Mesenteric fat pad (tissue), 1 donor: ENCODE measurements at places on chromosomes 12 and 14. TPM values are rescaled to one million over a fixed set of nuclear protein-coding genes. Genes with fewer than 3 reads are reported as not detected.

DNA sequence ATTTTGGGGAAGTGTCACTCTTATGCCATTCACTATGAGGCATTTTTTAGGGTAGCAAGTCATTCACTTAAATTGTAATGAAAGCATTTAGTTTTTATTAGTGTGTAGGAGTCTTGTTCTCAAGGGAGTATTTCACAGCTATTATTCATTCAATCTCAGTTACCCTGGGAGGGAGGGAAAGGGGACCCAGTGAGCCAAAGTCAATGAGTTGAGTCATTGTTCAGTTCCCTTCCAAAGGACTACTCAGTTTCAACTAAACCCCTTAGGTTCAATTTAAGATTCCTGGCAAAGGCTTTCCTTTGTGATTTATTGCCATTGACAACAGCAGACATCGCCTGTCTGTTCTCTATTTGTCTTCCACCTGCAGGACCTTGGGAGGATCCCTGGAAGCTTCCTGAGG is 29.3 kb upstream of the RASSF8 start:
- DNase-seq, result no peak

DNA sequence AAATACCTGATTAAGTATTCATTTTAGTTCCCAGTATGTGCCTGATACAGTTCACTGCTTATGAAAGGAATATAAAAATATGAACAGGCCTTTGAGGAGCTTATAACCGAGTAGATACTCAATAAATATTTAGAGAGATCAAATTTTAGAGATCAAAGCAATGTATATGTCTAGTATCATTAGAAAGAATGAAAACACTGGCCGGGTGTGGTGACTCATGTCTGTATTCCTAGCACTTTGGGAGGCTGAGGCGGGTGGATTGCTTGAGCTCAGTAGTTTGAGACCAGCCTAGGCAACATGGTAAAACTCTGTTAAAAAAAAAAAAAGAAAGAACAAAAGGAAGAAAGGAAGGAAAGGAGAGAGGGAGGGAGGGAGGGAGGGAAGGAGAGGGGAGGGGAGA is 113.2 kb upstream of the EEA1 start:
- no peak for DNase-seq

DNA sequence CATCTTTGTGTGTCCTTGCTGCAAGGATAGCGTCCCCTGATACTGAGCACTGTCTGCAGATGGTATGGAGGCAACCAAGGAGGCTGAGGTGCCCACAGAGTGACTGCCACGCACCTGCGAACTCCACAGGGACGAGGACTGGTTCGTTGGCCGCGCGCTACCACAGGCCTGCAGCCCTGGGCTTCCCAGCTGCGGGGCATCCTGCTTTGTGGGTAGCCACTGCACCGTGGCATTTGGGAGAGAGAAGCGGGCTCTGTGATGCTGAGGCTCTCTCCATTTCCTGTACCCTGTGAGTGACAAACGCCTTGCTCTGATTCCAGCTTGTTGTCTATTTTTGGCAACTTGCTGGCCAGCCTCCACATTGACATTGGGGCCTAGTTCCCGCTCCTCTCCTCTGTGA is 76.3 kb downstream of the SLC15A4 start:
- peak; percentile 75 for DNase-seq

GRCh38 chr12:70692681-70693288 is 55.6 kb upstream of the PTPRB start:
- no peak for DNase-seq

GRCh38 chr12:102730996-102731395 is 186.0 kb downstream of the PAH start:
- DNase-seq, result no peak

GRCh38 chr14:69574263-69574953 is at the start of gene CCDC177:
Gene CCDC177 (minus strand): TSS chr14:69574871. CDS start chr14:69573622, 1,249 bp downstream.
- DNase-seq, result no peak

GRCh38 chr12:89525305-89525823 is 483 bp downstream of the POC1B start:
- no peak for DNase-seq

DNA sequence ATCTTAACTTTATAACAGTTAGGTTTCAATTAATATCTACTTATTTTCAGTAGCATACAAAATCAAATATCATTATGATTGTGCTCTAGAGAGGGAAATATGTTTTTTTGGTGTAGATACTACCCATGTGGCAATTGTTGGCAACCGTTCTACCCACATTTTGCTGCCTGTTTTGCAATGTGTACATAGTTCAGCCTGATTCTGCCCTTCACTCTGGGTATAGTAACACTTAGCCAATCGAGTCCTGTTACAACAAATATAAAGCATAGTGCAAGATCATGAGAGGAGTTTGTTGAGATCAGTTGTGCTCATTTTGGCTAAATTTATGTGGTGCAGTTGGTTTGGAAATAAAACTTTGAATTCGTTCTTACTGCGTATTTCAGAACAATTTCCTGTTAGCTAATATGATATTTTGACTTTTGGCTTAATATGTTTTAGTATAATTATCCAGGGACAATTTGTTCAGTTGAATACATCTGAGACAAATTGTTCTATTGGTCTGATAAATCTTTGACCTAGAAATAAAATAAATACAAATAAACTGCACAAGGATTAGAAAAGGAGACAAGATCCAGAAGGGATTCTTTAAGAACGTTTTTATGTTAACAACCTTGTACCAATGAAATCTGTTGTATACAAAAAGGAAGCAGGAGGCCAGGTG is 76.9 kb downstream of the ATF7IP start:
- DNase-seq, result no peak

DNA sequence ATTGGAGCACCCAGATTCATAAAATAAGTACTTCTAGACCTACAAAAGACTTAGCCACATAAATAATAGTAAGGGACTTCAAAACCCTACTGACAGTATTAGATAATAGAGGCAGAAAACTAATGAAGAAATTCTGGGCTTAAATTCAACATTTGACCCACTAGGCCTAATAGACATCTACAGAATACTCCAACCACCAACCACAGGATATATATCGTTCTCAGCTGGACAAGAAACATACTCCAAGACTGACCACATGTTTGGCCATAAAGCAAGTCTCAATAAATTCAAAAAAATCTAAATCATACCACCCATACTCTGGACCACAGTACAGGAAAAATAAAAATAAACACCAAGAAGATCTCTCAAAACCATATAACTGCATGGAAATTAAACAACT is 113.8 kb upstream of the CCDC175 start:
- no peak for DNase-seq

DNA sequence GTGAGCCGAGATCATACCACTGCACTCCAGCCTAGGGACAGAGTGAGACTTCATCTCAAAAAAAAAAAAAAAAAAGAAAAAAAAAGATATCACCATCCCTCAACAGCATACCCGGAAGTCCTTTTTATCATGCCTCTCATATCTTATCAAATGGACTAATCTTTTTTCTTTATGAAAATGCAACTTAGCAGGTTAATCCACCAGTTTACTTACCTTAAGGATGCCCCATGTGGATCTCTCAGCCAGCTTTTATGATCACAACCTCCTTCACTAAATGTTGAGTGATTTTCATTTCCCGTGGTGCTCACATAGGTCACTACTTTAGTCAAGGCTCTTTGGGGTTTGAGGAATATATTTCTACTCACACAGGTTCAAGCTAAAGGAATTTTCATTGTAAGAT is 248.8 kb upstream of the TBX3 start:
- no peak for DNase-seq

DNA sequence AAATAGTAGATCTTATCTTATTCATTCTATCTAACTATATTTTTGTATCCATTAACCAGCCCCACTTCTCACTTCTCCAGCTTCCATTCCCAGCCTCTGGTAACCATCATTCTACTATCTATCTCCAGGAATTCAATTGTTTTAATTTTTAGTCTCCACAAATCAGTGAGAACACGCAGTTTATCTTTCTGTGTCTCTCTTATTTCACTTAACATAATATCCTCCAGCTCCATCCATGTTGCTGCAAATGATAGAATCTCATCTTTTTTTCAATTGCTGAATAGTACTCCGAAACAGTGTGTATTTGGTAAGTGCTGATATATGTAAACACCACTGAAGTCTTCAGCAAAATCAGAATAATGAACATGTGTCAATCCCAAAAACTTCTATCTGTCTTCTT is 587.2 kb upstream of the ATP2B1 start:
- DNase-seq, result no peak

- DNase-seq, result no peak
Observed at GRCh38 chr12:75856235-75856634, 175.3 kb downstream of the PHLDA1 start.

- no peak for DNase-seq
Observed at GRCh38 chr12:61414470-61414869, 845.7 kb upstream of the USP15 start.

DNA sequence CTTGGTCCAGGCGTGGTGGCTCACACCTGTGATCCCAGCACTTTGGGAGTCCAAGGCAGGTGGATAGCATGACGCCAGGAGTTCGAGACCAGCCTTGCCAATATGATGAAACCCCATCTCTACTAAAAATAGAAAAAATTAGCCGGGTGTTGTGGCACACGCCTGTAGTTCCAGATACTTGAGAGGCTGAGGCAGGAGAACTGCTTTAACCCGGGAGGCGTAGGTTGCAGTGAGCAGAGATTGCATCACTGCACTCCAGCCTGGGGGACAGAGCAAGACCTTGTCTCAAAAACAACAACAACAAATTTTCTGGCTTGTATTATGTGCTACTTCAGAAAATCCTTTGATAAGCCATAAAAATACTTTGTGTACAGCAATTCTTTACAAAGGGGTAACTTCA is 41.1 kb downstream of the LARP4 start:
- DNase-seq, result no peak

GRCh38 chr14:53619691-53620231 is 336.9 kb downstream of the BMP4 start:
- no peak for DNase-seq

DNA sequence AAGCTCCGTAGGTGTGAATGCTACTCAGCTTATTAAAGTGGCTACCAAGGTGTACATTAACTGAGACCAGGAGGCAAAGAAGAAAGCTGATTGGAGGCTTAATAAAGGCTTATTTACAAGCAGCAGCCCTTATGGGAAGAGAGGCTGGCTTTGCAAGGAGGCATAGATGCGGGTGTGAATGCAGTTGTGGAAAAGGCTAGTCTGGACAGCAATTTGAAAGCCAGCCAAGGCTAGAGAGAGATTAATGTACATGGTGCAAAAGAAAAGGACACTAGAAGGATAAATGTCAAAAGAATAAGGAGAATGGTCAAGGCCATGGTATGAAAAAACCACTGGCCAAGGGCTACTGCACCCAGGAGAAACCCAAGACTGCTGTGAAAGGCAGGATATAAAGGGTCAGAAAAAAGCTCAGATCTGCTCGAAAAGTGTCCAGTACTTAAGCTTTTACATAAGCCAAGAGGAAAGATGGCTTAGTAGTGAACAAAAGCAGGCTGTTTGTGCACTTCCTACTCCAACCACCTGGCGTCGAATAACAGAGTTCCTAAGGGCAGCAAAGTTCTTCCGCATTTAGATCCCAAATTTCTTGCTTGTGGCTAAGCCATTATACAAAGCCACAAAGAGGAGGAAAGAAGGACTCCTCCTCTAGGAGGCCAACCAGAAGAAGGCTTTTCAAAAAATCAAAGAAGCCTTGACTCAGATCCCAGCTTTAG is 24.0 kb downstream of the KLRK1 start:
- no peak for DNase-seq

- no peak for DNase-seq
Observed at GRCh38 chr14:26522967-26523366, 74.9 kb downstream of the NOVA1 start.

GRCh38 chr14:71119832-71120231 is 212.6 kb downstream of the PCNX1 start:
- no peak for DNase-seq

- no peak for DNase-seq
Observed at GRCh38 chr12:104566244-104566993, 109.7 kb downstream of the CHST11 start.

GRCh38 chr12:39606712-39607423 is 12.7 kb downstream of the ABCD2 start:
- no peak for DNase-seq

- DNase-seq, result no peak
Observed at GRCh38 chr12:78732481-78732880, 132.1 kb upstream of the SYT1 start.

- DNase-seq, result no peak
Observed at GRCh38 chr12:61356485-61356884, 903.7 kb upstream of the USP15 start.

- no peak for DNase-seq
Observed at GRCh38 chr12:45731190-45731775, 1.8 kb downstream of the ARID2 start.

- no peak for DNase-seq
Observed at GRCh38 chr14:76434220-76434619, 58.3 kb downstream of the ESRRB start.

GRCh38 chr12:87160848-87161601 is 868.2 kb downstream of the C12orf50 start:
- no peak for DNase-seq

DNA sequence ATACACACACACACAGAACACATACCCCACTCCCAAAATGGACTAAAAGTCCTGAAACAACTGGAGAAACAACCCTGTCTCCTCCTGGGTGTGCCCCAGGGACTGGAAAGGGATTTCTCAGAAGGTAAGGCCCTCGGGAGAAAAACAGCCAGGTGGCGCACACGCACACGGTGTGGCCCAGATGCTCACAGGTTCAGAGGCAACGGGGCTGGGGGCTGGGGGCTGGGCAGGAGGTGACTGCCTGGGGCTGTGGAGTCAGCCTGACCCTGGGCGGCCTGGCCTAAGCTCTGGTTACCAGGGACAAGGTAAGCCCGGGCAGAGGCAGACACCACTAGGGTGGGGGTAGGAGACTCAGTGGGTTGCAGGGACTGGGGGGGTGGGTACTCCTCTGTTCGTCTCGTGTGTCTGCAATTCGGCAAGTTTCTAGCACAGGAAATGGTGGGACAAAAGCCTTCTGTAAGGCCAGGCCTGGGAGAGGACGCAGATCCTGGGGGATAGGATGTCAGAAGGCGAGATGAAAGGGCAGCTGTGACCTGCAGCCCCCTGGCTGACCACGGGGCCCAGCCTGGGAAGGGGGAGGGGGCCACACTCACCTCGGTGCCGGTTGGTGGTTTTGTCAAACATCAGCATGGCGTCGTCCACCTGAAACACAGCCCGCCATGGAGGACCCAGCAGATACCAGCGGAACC is 10.4 kb downstream of the MSI1 start:
- no peak for DNase-seq

- no peak for DNase-seq
Observed at GRCh38 chr12:42162193-42162592, 17.5 kb upstream of the GXYLT1 start.

GRCh38 chr12:15575671-15576541 is 213.3 kb downstream of the EPS8 start:
- DNase-seq, result no peak

- DNase-seq, result no peak
Observed at GRCh38 chr14:30266290-30266689, 292.7 kb upstream of the G2E3 start.

SPX gene
- 0.45 TPM for total RNA-seq

STYK1 gene
- not detected for total RNA-seq

MIP gene
- total RNA-seq, result not detected

GALNT16 gene
- total RNA-seq, result 14.9 TPM

SCN8A gene
- 1.2 TPM for total RNA-seq

ADAMTS20 gene
- not detected for total RNA-seq

ZNF410 gene
- 51.1 TPM for total RNA-seq

LMNTD1 gene
- total RNA-seq, result not detected

PAX9 gene
- not detected for total RNA-seq

NGB gene
- total RNA-seq, result not detected

LIN52 gene
- 9.2 TPM for total RNA-seq

PPFIA2 gene
- 2.7 TPM for total RNA-seq

NR1H4 gene
- not detected for total RNA-seq

BCL11B gene
- total RNA-seq, result 0.67 TPM

OR4N2 gene
- not detected for total RNA-seq

RFX4 gene
- total RNA-seq, result 0.13 TPM

ESPL1 gene
- 0.67 TPM for total RNA-seq
